ENCODE measurements at places on chromosomes 1 and 21.

DNA sequence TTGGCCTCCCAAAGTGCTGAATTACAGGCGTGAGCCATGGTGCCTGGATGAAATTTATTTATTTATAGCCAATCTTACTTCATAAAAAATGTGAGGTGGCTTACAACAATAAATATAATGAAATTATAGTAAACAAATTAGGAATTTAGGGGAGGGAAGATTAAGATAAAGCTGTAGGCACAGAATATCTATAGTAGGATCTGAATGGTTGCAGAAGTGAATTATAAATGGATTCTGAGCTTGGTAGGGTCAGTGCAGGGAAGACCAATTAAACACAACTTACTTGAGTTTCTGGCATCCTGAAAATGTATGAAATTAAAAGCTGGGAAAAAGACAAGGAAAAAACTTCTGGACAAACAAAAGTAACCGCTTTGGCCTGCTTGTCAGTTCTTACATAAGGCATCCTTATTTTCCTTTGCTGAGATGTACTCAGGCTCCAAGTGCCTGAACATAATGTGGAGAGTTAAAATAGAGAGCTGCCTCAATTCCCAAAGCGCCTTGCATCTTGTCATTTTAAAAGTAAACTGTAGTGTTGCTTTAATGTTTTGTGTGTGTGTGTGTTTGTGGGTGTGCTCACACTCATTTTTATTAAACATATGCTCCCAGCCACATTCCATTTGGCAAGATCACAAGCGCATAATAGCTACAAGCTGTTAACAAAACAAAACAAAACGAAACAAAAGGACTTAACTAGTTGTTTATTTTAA is 247.3 kb downstream of the S1PR1 start:
- no peak for DNase-seq

DNA sequence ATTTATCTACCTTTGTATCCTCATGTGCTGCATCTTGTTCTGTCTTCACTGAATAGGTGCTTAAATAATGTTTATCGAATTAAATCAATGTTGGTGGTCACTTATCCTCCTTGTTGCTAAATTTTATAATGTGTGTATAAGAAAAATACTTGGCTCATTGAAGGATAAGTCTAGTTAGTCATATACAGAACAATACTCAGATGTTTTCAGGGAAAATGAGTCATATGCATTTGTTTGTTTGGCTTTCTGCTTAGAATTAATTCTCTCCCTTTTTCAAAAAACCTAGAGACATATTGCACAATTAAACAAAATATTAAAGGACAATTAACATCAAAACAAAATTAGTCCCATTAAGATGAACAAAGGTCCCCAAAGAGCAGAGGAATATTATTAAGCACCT is 89.0 kb downstream of the UBE2U start:
- no peak for DNase-seq

DNA sequence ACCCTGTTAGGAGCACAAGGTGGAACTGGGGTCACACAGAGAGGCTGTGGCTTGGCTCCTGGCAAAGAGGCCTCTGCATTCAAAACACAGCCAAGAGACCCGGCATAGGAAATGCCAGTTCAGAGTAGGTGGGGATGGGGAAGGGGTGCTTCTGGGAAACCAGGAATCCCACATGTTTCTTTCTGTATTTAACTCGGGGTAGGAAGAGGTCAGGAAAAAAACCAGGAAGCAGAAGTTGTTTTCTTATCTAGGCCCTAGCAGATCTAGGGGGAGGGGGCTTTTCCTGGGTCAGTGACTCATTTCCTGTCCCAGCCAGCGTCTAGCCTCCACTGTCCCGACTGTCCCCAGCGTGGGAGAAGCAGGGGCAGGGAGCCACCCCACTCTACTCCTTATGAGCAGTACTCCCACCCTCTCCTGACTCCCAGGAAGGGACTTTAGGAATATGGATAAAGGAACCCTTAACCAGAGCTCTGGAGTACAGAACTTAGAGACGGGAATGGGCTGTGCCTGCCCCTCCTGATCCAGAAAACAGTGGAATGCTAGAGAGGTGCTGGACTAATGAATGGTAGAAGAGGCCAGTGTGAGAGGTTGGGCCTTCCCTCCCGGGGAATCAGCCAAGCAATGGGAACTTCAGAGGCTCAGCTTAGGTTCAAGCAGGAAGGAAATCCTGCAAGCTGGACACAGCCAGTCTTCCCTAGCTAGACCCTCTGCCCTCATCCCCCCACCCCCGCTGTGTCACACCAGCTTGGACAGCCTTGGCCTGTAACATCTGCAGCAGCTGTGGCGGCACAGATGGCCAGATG is 5.7 kb downstream of the FHL3 start:
- no peak for DNase-seq

DNA sequence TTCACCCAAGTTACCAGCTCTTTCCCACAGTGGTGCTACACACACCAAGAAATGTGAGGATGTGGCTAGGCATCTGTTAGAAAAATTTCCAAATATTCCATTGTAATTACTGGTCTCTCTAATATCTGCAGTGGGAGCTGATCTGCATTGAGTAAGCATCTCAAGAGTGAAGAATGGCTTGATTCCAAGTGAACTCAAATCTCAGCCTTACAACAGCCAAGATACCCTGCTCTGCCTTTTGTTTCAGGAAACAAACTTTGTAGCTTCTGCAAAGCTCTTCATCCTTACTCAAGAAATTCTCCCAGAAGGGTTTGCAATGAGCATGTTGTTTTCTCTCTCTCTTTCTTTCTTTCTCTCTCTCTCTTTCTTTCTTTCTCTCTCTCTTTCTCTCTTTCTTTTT is 181.1 kb downstream of the FCRL5 start:
- DNase-seq, result no peak

- no peak for DNase-seq
Measured at GRCh38 chr1:187001198-187001889, 172.6 kb downstream of the PLA2G4A start.
